Stimulated activated CD8-positive, alpha-beta memory T cell treated with anti-CD3 and anti-CD28 coated beads, Interleukin-15, amount 100 ng/mL, for 24 hours (primary cell): ENCODE measurements at places on chromosomes 16 and 17.
A peak's percentile ranks its signal among the peaks of the same experiment; 100 is the strongest.

DNA sequence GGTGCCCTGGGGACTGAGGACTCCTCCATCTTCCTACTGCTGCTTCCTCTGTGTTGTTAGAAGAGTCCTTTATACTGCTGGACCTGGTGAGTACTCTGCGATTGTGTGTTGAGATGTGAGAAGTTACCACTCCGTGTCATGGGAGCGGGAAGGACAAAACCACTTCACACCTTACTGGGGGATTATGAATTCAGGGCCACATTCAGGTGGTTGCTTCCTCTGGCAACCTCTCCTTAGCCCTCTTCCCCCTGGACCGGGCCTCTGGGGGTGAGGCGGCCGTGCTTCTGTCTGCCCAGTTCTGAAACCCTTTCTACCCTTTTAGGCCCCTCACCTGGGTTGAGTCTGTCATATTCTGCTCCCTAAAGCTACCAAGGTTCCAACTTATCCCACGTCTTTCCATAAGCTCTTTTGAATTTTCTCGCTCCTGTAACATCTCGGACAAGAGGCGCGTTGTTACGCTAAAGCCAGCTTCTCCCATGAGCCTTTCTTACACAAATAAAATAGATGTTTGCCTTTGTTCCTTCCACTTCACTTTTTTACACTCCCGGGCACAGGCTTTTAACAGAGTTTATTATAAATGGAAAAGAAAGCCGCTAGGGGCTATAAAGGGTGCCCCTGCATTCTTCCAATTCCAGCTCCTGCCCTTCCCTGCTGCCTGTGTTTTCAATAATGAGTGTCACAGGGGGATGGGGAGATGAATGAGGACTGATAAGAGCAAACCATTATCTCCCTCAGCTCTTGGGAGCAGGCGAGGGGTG, 20.7 kb upstream of the CDH13 start:
- DNase-seq: no peak

GRCh38 chr16:84334058-84334457, 34.3 kb upstream of the ATP2C2 start:
- DNase-seq: no peak

DNA sequence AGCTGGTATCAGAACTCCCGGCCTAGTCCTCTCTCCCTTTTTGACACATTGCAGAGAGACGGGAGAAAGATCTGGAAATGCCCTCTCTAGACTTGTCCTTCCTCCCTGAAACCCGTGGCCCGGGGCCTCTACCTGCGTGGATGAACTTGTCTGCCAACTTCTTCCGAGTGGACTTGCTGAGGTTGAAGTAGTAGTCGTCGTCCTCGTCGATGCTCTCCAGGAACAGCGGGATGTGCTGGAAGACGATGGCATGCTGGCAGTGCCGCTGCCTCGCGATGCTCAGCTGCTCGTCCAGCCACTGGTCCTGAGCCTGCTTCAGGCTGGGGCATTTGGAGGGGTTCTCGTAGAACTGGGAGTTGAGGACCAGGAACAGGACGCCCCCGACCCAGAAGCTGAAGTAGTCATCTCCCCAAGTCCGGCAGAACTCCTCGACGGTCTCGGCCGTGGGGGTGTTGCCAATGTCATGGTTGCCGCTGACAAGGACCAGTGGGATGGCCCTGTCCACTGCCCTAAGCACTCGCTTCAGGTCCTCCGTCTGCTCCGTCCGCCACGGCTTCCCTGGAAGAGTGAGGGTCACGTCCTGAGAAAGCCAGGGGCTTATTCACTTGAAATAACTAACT, 99.1 kb downstream of the CPPED1 start:
- no peak for DNase-seq

DNA sequence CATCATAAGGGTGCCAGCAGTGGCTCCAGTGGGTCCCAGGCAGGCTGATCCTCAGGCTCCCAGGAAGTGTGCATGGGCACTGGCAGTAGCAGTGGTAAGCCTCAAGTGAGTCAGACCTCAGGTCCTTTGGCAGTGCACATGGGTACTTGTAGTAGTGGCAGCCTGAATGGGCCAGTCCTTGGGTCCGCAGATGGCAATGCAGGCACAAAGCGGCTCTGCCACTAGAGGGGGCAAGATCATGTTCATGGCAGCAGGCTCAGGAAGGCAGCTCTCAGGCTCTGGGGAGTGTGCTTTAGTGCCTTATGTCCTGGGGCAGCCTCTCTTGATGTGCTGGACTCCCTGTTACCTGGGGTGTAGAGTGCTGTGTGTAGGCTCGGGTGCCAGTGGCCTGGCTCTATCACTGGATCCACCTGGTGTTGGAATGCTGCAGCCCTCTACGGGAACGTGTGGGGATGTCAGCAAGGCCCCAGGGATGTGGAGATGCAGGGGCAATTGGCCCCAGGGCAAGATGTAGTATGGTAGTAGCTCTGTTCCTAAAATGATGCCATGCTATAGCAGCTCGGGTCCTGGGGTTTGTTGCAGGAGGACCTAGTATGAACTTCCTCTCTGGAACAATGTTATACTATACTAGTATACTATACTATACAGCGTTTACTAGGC, 11.0 kb downstream of the ACSM3 start:
- peak; percentile 19 for DNase-seq

GRCh38 chr17:77363821-77364361, 223.1 kb downstream of the SEC14L1 start:
- no peak for DNase-seq

DNA sequence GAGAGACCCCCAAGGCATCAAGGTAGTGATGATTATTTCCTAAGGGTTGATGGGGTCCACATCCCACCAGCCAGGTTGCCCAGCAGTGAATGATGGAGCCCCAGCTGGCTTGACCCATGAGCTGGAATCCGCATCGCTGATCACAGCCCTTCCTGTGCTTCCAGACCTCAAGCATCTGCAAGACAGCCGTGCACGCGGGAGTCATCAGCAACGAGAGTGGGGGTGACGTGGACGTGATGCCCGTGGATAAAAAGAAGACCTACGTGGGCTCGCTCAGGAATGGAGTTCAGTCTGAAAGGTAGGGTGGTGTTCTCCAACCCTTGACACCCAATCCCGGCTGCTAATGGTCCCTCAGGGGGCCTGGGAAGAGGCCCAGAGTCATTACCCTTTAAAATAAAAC, 69.3 kb downstream of the CRISPLD2 start:
- no peak for DNase-seq

GRCh38 chr17:41065829-41066624, at the start of gene KRTAP2-4:
Gene KRTAP2-4, minus strand, starts transcription at chr17:41065879. Its CDS starts 34 bp downstream, at chr17:41065845.
- no peak for DNase-seq

GRCh38 chr17:64694207-64694606, 32.1 kb upstream of the SMURF2 start:
- no peak for DNase-seq

DNA sequence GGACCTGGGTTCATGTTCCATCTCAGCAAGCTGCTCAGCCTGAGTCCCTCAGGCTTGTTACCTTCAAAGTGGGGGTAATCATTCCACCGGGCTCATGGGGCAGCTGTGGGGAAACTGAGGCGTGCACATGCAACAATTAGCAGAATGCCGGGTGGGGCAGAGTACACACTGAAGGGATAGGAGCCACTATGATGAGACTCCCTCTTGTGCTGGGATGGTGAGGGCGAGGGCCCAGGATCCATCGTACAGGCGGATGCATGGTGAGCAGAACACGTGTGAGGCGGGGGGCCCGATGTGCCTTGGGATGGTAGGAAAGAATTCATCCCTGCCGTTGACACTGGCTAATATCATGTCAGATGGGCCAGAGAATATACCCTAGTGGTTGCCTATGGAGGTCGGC, 25.5 kb upstream of the MAP3K14 start:
- DNase-seq: no peak

DNA sequence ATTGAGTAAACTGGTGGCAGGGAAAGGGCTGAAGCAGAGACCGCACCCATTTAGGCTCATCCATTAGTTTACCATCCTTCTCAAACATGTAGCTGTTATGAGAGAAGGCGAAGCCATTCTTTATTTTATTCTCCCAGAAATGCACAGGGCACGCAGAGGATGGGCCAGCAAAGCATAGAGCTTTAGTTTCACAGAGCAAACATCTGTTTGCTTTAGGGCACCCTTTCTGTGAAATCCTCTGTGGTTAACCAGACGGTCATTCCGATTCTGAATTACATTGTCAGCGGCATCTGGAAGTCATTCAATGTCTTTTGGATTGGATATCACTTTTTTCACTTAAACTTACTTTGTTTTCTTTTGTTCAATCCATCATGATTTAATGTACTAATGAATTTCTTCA, 96.0 kb downstream of the TOX3 start:
- DNase-seq: no peak

- DNase-seq: no peak
These were observed 171.6 kb downstream of the CDH11 start for GRCh38 chr16:64950262-64950661.

- DNase-seq: no peak
These were observed 10.0 kb downstream of the SPATA32 start for GRCh38 chr17:45251931-45252330.

GRCh38 chr17:83176623-83177583, 97.5 kb downstream of the METRNL start:
- no peak for DNase-seq

DNA sequence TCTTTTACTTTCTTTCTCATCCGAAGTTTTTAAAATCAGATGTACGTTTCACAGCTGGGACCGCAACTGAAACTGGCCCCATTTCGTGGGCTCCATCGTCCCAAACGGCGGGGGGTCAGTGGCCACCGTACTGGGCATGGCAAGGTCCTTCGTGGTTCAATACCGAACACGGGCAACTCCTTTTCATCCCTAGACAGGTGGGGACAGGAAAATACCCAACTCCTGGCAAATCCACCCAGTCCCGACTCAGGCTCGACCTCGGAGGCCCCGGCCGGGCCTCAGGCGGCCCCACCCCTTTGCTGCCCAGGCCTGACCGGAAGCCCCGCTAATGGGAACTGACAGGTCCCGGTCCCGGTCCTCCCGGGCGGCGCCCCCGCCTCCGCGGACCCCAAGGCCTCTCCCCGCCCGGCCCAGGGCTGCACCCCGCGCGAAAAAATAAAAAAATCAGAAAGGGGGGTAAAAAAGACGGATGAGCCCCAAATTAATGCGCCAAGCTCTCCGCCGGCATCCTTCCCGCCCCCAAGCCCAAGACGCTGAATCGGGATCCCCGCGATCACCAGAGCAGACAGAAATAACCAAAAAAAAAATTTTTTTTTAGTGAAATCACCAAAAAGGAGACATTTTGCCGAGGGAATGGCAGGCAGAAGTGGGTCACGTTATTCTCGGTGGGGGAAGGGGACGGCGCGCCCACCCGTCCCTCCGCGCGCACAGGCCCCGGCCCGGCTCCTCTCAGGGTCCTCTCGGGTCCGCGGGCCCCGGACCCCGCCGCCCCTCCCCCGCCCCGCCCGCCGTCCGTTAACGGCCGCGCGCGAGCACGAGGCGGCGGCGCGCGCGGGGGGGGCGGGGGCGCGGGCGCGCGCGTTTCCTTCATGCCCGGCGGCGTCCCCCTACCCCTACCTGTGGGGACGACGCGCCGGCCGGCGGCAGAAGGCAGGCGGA, 562 bp downstream of the ZC3H7A start:
- DNase-seq: peak; percentile 15

DNA sequence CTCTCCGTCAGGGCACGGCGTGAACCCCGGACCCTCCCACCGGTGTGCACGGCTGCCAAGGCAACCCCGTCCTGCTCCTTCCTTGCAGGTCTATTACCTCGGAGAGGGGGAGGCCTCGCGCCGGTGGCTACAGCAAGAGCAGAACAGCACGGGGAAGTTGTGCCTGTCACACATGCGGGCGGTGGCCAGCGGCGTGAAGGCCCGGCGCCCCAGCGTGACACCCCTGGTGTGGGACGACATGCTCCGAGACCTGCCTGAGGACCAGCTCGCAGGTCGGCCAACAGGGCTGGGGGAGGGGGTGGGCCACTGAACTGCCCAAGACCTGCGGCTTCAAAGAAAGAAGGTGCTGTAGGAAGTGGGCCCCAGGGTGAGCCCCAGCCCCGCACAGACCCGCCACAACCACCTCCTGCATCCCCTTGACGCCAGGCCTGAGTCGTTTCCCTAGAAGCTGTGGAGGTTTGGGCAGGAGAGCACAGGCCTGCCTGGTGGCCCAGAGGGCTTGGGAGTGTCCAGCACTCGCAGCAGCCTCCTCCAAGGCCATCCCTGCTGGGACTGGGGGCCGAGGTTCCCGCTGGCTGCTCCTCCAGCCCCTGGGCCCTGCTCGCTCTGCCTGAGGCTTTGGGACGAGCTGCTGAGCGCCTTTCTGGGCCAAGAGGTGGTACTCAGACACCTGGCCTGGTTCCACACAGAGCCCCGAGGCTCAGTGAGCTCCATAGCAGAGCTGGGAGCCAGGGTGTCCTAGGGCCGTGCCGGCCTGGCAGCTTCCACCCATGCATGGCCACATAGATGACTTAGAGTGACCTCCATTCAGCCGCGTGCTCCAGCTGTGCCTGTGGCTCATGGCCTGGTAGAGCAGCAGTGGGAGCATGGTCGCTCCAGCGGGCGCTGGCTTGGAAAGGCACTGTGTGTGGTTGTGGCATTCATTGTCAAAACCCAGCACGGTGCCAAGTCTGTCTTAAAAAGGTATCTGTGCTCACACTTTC, 14.7 kb downstream of the CYBC1 start:
- no peak for DNase-seq

DNA sequence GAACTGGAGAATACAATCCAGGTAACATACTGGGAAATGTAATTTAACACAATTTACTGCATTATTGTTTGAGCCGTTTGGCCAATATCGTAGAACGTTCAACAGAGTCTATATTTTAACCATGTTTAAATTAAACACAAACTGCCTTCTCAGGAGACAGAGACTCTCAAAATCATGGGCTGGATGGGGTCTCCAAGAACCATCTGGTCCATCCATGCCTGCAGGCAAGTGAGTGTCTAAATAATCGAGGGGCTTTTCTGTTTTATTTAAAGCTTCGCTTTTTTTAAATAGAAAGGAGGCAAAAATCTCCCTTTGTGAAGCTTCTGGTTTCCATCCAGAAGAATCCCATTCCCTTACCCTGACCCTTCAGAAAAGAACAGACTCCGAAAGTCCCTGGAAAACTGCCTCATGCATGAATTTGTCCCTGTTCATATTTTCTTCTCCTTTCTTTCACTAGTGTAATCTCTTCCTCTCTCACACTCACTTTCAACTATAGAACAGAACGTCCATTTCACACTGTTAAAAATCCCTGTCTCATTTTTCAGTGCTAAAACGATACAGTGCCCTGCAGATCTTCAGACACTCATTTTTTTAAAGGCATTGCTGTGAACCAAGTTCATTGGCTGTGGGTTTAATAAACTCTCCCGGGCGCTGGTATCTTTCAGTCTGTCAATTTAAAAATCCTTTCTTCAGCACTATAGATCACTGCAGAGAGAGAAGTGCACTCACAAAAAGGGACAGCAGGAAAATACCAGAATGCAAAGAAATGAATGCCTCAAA, 111.4 kb upstream of the TOM1L1 start:
- no peak for DNase-seq
